ENCODE measurements at places on chromosomes 11 and 22.
A peak's percentile ranks its signal among the peaks of the same experiment; 100 is the strongest.

DNA sequence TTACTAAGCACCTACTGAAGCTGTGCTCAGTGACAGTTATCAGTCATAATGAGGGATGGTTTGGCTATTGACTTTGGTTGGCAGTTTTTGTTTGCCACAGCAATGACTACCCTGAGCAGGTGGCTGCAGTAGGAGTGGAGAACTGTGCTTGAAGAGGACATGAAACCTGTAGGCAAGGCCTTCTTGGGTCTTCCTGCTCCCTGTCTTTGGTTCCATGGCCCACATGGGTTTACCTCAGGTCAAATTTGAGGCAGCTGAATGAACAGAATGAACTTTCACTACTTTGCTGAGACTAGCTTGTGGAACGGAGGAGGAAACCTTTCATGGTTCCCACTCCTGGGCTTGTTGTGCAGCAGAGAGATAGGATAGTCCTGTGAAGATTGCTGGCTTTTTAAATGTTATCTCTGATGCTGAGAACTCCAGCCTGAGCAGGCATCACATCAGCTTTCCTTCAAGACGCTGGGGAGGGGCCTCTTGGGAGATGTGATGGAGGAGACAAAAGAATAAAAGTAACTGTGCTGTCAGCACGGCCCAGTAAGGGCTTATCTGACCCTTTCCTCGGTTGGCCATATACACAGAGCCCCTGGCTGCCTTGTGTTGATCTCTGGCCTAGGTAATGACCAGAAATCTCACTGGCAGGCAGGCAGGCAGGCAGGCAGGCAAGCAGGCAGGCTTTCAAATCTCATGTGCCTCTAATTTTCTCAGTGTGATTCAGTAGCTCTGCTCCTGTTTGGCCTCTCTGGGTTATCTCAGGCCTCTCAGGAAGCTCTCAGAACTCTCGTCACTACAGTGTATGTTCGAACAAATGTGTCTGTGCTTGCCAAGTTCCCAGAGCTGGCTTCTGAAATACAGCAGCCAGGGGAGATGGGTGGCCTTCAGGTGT, 12.0 kb downstream of the STIM1 start:
- DNase-seq: no peak

- no peak for DNase-seq
Measured at GRCh38 chr11:67442504-67443404, 522 bp downstream of the CORO1B start.

GRCh38 chr11:33731723-33732531, 4.3 kb downstream of the CD59 start:
- no peak for DNase-seq

DNA sequence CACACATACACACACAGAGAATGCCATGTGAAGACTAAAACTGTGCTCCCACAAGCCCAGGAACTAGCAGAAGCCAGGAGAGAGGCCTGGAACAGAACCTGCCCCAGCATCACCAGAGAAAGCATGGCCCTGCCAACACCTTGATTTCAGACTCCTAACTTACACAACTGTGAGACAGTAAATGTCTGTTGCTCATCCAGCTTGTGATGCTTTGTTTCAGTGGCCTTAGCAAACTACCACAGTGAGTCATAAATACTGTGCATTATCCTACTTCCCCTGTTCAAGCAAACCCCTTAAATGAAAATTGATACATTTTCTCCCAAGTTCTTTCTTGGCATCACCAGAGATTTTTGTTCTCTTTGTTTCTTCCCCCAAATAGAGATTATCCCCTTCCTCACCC, 1539.4 kb upstream of the TENM4 start:
- no peak for DNase-seq

GRCh38 chr11:58773337-58773736, 41.6 kb upstream of the GLYAT start:
- no peak for DNase-seq

GRCh38 chr11:69371731-69372588, 78.0 kb downstream of the MYEOV start:
- DNase-seq: no peak

- no peak for DNase-seq
Measured at GRCh38 chr11:11171285-11171684, 181.8 kb downstream of the CSNK2A3 start.

- DNase-seq: no peak
Measured at GRCh38 chr11:16096336-16096735, 260.0 kb downstream of the SOX6 start.

GRCh38 chr11:64891215-64891848, 12.9 kb upstream of the EHD1 start:
- DNase-seq: no peak

DNA sequence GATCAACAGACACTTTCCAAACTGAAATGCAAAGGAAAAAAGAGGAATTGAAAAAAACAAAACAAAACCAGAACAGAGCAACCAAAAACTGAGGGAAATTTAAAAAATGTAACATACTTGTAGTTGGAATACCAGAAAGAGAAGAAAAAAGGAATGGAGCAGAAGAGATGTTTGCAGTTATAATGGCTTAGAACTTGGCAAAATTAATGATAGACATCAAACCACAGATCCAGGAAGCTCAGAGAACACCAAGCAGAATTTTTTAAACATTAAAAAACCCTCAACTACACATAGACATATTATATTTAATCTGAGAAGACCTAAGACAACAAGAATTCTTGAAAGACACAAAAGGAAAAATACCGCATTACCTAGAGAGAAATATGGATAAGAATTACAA, 46.1 kb downstream of the ASCL2 start:
- DNase-seq: no peak

DNA sequence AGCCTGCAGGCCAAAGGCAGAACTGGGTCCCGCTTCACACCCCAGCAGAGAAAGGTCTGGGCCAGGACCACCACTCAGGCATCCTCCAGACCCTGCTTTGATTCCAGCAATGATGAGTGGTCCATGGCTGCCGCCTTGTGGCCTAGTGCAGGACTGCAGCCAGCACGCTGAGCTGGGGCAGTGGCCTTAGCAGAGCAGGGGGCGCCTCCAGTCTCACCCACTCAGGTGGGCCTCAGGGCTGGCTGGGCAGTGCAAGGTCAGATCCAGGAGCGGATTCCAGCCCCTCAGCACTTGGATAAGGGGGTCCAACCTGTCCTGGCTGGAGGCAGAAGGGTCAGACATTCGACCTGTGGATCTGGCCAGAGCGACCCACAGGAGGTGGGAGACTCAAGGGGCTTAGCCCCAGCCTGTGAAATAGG, 9.6 kb upstream of the PDE2A start:
- peak; percentile 66 for DNase-seq

GRCh38 chr11:394858-395655, 1.0 kb downstream of the PKP3 start:
- no peak for DNase-seq

- DNase-seq: no peak
Measured at GRCh38 chr11:76761718-76762355, 21.3 kb upstream of the TSKU start.

GRCh38 chr11:60908803-60909202, 2.4 kb upstream of the PRPF19 start:
- no peak for DNase-seq

GRCh38 chr22:24185501-24186351, 4.4 kb downstream of the SUSD2 start:
- no peak for DNase-seq
